ENCODE measurements at places on chromosomes 5 and 9.

GRCh38 chr5:154249826-154250225 lies 59.3 kb downstream of the GALNT10 start:
- no peak for DNase-seq

DNA sequence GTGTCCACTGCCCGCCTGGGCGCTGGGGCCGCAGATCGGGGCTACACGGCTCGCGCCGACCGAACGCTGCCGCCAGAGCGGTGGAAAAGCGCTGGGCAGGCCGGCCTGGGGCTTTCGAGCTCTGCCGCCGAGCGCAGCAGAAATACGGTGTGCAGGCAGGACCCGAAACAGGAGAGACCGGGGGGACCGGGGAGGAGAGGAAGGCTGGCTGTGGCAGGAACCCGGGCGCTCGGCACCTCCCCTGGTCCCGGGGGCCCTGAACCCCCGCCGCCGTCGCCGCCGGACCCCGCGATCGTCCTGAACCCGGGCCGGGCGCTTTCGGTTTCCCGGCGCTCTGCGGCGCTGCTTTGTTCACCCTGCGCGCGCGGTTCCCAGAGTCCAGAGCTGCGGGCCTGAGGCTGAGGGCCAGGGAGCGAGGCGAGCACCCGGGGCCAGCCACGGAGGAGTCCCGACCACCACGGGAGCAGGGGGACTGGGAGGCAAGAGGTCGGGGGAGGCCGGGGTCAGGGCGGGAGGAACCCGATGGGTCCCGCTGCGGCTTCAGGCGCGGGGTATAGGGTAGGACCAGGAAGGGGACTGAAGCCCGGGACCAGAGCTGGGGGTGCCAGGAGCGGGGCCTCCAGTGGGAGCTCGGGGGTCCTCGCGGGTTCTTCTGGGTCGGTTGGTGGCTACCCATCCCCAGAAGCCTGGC lies 12.0 kb downstream of the IRX2 start:
- DNase-seq = no peak

GRCh38 chr9:93920131-93920800 lies 34.9 kb downstream of the BARX1 start:
- DNase-seq = no peak

GRCh38 chr9:121935739-121936138 lies 157.4 kb downstream of the TTLL11 start:
- DNase-seq = no peak

- no peak for DNase-seq
These were observed 54.8 kb downstream of the UBAP1 start for GRCh38 chr9:34233672-34234071.

GRCh38 chr5:181086026-181086883 lies 44.7 kb downstream of the OR2V1 start:
- no peak for DNase-seq

- DNase-seq = no peak
These were observed 51.8 kb downstream of the ATG10 start for GRCh38 chr5:82023644-82024043.

GRCh38 chr5:104652271-104652861 lies 1089.8 kb upstream of the NUDT12 start:
- no peak for DNase-seq

DNA sequence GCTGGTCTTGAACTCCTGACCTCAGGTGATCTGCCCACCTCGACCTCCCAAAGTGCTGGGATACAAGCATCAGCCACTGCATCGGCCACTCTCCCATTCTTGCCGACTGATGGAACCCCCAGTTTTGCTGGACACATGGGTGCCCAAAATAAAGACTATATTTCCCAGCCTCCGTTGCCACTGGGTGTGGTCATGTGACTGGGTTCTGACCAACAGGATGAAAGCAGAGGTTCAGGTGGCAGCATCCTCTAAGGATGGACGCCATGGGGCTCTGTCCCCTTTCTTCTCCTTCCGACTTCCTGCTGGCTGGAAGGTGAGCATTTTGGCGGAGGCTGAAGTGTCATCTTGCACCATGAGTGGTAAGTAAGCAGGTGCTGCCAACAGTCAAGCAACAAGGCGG lies 10.3 kb downstream of the PDLIM7 start:
- no peak for DNase-seq

DNA sequence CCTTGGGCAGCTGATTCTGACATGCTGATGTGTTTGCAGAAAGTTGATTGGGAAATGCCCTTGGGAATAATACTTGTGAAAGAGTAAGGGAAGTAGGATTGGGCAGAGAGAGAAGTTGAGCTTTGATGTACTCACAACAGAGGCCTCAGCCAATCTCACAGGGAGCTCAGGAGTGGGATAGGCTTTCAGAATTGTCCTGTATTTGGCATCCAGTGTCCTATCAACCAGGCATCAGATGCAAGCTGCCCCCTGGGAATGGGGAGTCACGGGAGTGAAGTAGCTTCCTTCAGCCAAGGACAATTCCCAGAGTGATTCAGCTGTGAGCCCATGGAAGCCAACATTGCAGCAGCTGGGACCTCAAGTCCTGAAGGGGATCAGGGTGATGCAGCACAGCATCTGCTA lies 39.6 kb downstream of the DMAC1 start:
- DNase-seq = no peak

- DNase-seq = no peak
These were observed 240.5 kb downstream of the CETN3 start for GRCh38 chr5:90169078-90169477.

GRCh38 chr9:90645721-90646120 lies 3.1 kb upstream of the DIRAS2 start:
- DNase-seq = no peak

GRCh38 chr9:83765376-83765775 lies 52.2 kb downstream of the GKAP1 start:
- no peak for DNase-seq

- no peak for DNase-seq
These were observed 32.4 kb downstream of the RANBP6 start for GRCh38 chr9:5983042-5983441.

DNA sequence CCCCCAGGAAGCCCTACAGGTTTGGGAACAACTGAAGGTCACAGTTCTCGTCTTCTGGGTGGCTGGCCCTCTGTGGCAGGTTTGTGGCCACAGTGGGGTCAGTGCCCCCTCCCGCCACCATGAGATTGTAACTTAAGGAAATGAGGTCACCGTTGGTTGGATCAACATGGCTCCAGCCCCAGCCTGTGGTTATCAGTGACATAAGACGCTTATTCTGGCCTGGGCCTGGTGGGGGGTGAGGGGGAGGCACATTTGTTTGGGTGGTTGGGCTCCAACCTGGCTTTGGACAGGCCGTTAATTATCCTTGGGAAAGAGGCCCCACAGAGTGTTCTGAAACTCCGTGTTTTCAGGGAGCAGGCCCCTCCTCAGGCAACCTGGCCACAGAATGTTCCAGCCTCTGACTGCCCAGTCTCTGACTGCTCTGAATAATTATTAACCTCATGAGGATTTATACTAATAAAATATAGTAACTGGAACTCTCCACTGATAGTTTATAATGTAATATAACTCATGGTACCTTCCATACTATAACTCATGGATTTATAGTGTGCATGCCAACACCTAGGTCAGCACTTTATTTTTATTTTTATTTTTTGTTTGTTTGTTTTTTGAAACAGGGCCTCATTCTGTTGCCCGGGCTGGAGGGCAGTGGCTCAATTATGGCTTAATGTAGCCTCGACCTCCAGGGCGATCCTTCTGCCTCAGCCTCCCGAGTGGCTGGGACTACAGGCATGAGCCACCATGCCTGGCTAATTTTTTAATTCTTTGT lies 58.0 kb upstream of the RPL26L1 start:
- no peak for DNase-seq

DNA sequence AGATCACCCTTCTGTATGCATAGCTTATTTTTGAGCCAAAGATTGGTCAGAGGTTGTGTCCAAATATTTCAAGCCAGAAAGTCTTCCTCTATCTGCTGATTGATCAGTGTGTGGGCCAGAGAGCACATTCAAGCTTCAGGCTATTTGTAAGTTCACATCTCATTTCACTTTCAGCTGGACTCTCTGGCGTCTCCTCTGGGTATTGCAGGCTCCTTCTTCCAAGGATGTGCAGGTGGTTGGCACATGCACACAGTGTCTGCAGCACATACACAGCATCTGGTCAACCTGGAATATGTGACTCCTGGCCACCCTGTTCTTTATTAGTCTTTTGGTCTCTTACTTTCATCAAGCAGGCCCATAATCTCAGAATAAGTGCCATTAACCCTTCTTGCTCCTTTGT lies 516.1 kb downstream of the ANXA1 start:
- DNase-seq = no peak

GRCh38 chr9:73805853-73806458 lies 654.3 kb downstream of the ANXA1 start:
- no peak for DNase-seq

GRCh38 chr5:102796498-102796897 lies 41.4 kb downstream of the PAM start:
- peak; percentile 68 for DNase-seq

DNA sequence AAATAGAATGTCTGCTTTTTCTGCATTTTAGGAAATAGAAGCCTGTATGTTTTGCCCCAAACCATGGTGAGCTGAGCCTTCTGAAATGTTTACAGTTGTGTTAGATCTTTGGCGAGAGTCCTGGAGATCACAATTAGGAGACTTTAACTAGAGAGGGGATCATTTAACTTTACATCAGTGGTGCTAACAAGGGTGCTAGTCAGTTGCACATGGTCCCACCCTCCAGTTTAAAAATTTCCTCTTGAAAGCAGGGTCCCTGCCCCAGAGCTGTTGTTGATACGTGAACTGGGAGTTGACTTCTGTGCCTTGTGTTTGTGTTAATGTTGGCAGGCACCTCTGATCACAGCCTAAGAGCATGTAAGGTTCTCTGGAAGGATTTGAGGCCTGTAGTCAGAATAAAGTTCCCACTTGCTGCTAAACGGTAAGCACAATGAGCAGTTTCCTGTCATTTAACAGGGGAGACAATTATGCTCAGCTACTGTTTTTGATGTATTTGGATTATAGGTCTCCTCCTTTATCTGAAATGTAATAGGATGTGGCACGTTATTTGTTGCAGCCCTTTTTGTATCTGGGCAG lies 43.7 kb downstream of the RASGRF2 start:
- DNase-seq = no peak

GRCh38 chr9:127539259-127539981 lies 72.7 kb upstream of the STXBP1 start:
- DNase-seq = no peak

- DNase-seq = no peak
These were observed 518 bp downstream of the LOX start for GRCh38 chr5:122077366-122078115.

GRCh38 chr9:132190966-132191365 lies 29.1 kb downstream of the NTNG2 start:
- DNase-seq = no peak

- no peak for DNase-seq
These were observed 133.9 kb upstream of the PANK3 start for GRCh38 chr5:168713051-168713450.

DNA sequence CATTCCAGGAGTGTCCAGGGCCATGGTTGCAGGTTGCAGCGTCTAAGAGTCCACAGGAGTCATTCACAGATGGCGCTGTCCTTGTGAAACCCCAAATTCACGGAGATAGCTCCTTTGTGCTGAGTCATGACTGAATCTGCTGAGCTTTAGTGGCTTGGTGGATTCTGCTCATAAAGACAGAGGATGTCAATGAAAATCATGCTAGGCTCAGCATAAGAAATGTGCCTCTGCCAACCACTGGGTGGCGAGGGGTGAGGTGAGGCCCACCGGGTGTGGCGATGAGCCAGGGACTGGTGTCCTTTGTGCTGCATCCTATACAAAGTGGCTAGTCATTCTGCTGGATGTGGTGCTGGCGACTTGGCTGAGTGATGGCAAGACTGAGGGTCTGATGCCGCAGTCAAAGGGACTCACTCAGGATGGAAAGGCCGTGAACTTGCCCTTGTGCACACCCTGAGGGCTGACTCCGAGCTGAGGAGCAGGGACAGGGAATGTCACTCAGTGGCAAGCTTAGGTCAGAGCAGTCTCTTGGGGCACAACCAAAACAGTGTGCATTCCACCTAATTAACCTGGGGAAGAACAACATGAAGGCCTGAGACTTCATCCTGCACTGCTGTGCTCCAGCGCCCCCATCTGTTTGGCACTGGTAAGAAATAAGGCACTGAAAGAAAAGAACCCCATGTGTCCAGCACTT lies 71.5 kb downstream of the DAP start:
- DNase-seq = no peak

DNA sequence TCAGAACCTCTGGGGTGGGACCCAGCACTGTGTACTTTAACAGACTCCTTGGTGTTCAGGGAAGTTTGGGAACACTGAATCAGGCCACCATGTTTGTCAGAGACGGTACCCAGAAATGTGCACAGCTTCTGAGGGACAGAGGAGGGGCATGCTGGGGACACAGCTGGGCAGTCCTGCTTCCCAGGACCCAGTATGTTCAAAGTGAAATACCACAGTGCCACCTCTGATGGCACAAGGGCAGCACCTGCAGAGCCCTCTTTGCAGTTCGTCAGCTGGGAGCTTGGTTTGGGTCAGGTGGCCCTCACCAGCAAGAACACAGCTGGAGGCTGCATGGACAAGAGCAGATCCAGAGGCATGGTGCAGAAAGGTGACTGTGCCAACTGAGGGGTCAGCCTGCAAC lies 51.2 kb downstream of the NDST1 start:
- no peak for DNase-seq

DNA sequence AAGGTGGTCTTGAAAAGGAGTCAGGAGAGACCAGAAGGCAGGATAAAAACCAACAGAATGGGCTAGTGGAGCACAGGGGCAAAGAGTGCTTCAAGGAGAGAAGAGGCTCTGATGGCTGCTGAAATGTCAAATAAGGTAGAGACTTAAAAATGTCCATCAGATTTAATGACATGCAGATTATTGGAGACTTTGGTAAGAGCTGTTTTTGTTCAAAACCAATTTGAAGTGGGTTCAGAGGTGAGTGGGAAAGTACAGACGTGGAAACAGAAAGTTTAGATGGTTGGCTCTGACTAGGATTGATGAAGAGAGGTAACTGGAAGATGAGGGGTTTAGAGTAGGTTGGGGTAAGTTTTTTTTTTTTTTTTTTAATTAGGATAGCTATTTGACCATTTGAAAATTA lies 14.1 kb downstream of the SLC25A46 start:
- no peak for DNase-seq

GRCh38 chr9:34250721-34251120 lies 71.9 kb downstream of the UBAP1 start:
- no peak for DNase-seq

GRCh38 chr5:33237471-33237870 lies 203.3 kb upstream of the TARS1 start:
- no peak for DNase-seq

- DNase-seq = no peak
These were observed 2.8 kb downstream of the AP3B1 start for GRCh38 chr5:78291687-78292086.

- DNase-seq = no peak
These were observed 22.4 kb upstream of the FCN2 start for GRCh38 chr9:134858051-134858841.

GRCh38 chr9:29211580-29212396 lies 1638.5 kb upstream of the C9orf72 start:
- DNase-seq = peak; percentile 30

GRCh38 chr5:139383993-139384590 lies 995 bp upstream of the SLC23A1 start:
- DNase-seq = no peak

GRCh38 chr5:146751781-146752401 lies 126.7 kb downstream of the PPP2R2B start:
- DNase-seq = no peak

All from NCI-H2029 treated with DMSO at 0.1 percent for 48 hours (cell line).